ENCODE measurements at places on chromosomes 7 and 10.

DNA sequence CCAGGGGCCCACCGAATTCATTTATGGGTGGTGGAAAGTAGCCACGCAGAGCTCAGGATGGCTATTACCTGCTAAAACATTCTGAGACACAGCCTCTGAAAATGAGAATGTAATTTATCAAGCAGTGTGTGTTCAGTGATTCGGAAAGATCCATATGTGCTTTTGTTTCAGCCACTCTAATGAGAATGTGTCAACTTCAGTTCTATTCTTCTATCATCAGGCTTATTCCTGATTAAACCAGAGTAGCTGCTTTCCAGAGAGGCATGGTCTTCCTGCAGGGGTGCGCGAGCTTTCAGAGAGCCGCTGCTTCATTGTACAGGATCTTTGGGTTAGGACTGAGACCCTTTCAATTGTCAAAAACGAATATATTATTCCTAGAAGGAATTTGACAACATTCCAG, 167.6 kb downstream of the OTUD1 start:
- no peak for DNase-seq

DNA sequence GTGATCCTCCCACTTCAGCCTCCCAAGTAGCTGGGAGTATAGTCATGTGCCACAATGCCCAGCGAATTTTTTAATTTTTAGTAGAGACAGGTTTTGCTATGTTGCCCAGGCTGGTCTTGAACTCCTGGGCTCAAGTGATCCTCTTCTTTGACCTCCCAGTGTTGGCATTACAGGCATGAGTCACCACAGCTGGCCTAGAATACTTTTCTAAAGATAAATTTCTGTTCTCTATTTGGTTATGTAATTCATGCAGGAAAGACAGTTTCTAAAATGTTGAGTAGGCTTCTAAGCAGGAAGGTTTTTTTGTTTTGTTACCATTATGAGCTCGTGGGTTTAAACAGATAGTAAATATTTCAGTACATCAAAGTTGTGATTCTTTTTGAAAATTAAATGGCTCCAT, 5.0 kb downstream of the RBAK start:
- DNase-seq = no peak

DNA sequence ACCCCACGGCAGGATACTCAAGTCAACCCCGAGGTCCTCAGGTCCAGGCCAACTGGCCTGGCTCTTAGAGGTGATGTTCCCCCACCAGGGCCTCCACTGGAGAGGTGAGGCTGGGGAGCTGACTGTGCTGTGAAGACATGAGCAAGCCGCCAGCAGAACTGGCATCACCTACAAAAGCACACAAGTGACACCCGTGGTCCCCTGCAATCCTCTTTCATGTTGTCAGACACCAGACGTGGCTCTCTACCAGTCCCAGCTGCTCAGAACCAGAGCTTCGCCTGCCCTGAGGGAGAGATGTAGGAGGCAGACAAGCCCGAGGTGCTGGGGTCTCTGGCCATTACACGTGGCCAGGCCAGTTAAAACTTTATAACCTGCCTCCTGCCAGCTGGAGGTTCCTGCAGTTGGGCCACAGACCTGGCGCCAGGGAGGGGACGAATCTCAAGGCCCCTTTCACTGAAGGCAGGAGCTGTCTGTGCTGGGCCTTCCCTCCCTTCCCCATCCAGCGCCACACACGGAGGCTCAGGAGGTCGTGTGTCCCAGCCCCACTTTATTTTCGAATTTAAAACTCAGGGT, 2.2 kb downstream of the COMTD1 start:
- DNase-seq = no peak

DNA sequence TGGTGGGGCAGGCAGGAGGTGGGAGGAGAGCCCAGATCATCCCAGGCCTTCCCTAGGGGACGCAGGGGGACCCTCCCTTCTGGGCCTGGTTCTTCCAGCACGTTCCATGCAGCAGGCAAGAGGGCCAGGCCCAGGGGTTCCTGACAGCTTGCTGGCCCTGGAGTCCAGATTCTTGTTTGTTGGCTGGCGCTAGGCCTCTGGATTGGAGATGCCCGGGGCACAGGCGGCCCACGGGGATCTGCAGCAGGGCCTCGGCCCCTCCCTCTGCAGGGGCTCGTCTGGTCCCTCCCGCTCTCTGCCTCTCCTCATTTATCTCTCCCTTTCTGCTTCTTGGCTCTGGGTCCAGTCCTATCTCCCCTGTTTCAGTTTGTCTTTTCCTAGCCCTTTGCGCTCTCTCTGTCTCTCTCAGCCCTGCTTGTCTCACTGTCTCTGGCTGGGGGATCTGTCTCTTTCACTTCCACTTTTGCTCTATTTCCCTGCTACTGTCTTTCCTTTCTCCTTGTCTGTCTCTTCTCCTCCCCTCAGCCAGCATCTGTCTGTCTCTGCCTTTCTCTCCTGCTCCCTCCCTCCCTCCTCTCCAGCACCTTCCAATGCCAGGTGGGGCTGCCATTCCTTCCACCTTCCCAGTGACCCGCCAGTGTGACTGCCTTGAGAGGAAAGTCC, 1.1 kb upstream of the AQP1 start:
- DNase-seq = no peak

DNA sequence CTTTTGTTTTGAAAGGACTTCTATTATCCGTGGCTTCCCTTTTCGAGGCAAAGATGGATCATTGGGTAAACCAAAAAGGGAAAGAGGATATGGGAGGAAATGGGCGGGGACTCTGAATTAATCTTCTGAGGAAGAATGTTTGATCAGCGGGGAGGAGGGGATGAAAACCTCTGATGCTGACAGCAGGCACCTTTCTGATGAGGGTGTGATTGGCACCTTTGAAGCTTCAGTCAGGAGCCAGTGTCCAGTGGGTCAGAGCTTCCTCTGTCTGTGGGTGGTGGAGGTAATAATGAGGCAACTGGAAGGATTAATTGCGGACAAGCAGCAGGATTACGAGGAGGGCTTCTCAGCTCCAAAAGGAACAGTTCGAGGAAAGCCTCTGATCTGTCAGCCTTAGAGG, 877.6 kb downstream of the LRMDA start:
- no peak for DNase-seq

GRCh38 chr7:34842782-34843181, 184.8 kb downstream of the NPSR1 start:
- no peak for DNase-seq

- no peak for DNase-seq
Observed at GRCh38 chr10:108037061-108037460, 872.6 kb upstream of the SORCS1 start.

- DNase-seq = no peak
Observed at GRCh38 chr10:33238643-33239042, 95.8 kb downstream of the NRP1 start.

- no peak for DNase-seq
Observed at GRCh38 chr10:110172155-110172554, 35.2 kb upstream of the MXI1 start.

DNA sequence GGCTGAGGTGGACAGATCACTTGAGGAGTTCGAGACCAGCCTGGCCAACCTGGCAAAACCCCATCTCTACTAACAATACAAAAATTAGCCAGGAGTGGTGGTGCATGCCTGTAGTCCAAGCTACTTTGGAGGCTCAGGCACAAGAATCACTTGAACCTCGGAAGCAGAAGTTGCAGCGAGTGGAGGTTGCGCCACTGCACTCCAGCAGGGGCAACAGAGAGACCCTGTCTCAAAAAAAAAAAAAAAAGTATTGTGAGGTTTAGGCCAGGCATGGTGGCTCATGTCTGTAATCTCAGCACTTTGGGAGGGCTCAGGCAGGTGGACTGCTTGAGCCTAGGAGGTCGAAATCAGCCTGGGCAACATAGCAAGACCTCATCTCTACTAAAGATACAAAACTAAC, 16.0 kb downstream of the TET1 start:
- no peak for DNase-seq

DNA sequence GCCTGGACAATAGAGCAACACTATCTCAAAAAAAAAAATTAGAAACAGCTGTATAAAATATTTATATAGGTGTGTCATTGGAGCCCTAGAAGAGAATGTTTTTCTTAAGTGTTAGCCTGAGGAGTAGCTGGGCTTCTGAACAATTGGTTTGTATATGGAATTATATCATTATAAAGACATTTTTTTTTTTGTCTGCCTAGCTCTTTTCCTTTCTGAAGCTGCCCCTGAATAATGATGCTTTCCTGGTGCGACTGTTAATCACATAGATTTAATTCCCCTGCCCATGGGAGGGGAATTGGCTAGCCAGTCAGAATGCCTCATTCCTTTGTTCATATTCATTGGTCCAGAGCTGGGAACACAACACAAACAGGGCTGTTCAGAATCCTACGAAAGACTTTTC, 13.9 kb upstream of the ABCC2 start:
- no peak for DNase-seq

GRCh38 chr10:110708776-110709443, 64.8 kb downstream of the RBM20 start:
- DNase-seq = no peak

DNA sequence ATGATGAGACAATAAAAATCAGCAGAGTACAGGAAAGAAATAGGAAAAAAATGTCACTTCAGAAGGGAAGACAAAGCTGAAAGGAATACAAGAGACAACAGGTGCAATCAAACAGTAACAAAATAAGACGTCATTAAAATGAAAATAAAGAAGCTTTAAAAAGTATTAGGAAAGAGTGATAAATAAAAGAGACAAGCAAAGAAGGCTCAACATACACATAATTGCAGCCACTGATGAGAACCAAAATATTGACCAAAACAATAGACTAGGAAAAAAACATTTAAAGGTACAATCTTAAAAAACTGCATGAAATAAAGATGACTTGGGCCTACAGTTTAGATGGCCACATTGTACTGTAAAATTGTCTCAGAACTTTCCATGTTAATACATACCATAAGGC, 160.5 kb upstream of the MINDY3 start:
- no peak for DNase-seq

DNA sequence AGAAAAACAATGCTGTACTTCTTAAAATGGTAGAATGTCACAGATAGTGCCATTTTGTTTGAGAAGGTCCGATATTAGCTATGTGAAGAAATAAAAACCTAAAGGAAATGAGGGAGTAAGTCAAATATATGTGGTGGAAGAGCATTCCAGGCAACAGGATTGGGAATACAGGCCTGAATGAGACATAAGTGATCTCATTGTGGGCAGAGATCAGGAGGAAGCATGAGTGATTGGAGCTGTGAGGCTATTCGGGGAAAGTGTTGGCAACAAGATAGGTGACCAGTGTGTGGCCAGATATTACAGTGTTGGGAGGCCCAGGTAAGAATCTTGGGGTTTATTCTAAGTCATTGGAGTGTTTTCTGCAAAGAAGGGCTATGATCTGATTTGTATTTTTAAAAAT, 41.3 kb upstream of the AGMO start:
- DNase-seq = no peak

GRCh38 chr10:58299580-58299979, 30.6 kb downstream of the CISD1 start:
- peak; percentile 15 for DNase-seq

GRCh38 chr7:102310414-102310815, 23.7 kb downstream of the SH2B2 start:
- no peak for DNase-seq

DNA sequence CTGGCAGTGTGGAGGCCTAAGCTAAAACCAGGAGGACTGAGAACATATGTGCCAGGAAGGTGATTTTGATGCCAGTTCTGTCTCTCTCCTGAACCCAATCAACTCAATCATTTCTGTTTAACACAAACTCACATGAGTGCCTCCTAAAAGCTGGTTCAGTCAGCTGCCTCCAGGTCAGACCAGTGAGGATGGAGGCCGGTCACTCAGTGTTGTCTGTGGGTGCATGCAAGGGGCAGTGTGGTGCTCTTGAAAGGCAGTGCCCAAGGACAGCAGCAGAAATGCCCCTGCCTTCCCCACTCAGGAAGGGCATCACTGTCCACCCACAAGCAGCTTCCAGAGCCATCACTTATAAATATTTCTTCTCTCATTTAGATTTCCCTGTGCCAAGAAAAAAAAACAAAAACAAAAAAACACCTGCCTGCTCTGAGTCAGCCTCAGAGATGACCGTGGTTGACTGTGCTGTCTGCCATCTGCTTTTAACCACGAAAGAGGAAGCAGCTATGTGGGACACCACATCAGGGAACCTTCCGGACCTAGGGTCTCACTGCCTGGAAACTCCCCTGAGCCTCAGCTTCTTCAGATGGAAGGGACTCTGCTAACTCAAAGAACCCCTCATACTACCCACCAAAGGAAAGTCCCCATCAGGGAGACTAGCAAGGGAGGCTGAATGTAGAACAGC, 39.1 kb downstream of the VOPP1 start:
- peak; percentile 54 for DNase-seq

GRCh38 chr10:97575127-97575668, 2.6 kb downstream of the ANKRD2 start:
- no peak for DNase-seq

DNA sequence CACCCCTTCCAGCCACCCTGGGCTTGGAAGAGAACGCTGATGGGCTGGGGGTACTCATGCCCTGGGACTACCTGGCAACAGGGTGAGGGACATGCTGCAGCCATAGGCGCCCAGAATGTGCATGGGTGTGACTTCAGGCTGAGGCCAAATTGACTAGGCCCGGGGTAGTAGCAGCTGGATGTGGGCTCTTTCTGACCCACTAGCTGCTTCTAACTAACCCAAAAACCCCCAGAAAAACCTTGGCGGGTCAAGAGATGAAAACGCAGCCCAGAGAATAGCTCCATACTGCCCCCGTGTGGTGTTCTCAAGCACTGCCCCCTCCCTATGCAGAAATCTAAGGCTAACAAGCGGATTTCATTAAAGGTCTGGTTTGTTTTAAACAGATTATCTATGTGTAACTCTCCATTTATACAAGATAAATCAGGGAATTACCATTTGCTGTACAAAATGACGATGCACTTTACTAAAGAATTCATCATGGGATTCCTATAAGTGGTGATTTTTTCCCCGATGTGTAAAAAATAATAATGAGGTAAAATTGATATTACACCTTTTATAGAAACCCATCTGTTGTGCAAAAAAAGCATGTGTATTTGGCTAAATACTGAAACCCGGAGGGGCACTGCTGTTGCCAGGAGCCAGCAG, 4.2 kb downstream of the SMARCD3 start:
- no peak for DNase-seq

GRCh38 chr10:35451151-35452016, 115.1 kb downstream of the CCNY start:
- no peak for DNase-seq

DNA sequence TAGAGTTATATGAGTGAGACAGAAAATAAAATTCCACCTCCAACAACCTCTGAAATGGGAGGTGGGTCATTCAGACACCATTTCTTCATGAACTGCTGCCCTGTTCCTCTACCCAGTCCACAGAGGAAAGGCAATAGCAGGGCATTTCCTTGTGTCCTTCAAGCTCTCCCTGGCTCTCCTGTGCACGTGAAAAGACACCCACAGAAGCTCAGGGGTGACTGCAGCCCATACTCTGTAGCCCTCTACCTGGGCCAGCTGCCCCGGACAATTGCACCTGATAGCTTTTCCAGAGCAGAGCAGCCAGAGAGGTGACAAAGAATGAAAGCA, 10.0 kb downstream of the ST8SIA6 start:
- no peak for DNase-seq

DNA sequence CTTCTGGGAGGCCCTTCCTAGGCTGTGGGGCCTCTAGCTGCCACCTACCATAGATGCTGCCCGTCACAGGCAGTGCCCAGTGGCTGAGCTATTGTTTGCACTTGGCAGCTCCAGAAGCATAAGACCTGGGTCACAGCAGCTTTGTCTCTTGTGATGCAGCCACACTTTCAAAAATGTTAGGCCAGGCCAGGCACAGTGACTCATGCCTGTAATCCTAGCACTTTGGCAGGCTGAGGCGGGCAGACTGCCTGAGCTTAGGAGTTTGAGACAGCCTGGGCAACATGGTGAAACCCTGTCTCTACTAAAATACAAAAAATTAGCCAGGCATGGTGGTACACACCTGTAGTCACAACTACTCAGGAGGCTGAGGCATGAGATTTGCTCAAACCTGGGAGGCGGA, 9.5 kb upstream of the KAZALD1 start:
- no peak for DNase-seq

- DNase-seq = no peak
Observed at GRCh38 chr10:113692271-113692670, 12.6 kb downstream of the CASP7 start.
